ENCODE measurements at places on chromosomes 13 and 19.
A peak's percentile ranks its signal among the peaks of the same experiment; 100 is the strongest.

DNA sequence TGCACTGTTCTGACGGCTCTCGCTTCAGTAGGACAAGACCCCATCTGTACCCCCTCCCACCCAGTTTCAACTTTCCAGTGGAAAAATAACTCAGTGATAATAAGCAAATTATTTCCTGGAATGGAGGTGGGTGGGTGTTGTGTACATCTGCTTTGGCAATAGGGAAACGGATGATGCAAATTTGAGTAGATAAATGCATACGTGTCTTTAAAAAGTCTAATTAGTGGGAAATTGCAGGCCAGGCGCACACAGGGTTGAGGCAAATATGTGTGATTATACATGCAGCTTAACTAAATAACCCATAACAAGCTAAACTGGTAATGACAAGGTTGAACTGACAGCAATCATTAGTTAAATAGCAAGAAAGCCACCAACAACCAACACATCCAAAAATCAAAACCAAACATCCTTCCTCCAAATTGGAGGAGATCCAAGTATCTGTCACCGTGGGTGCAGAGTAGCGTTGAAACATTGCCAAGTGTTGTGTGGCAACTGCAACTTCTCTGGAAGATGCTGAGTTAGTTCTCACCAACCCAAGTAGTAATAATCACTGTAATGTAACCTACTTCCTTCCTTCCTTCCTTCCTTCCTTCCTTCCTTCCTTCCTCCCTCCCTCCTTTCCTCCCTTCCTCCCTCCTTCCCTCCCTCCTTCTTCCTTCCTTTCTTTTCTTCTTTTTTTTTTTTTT, 54.6 kb downstream of the TRPM4 start:
- DNase-seq = no peak

- no peak for DNase-seq
Measured at GRCh38 chr19:9903336-9903735, 33.0 kb downstream of the OLFM2 start.

GRCh38 chr19:1533510-1534150, 9.8 kb downstream of the PLK5 start:
- DNase-seq = no peak

DNA sequence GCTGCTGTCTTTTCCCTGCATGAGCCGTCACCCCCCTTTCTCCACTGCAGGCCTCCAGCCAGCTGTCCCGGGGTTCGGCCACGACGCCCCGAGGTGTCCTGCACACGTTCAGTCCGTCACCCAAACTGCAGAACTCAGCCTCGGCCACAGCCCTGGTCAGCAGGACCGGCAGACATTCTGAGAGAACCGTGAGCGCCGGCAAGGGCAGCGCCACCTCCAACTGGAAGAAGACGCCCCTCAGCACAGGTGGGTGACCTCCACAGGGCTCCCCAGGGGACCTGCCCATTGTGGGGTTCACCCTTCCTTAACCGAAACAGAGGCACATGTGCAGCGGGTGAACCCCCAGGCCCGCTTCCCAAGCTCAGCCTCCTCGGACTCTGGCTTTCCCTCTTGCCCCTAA, 13.1 kb downstream of the TSSK6 start:
- no peak for DNase-seq

DNA sequence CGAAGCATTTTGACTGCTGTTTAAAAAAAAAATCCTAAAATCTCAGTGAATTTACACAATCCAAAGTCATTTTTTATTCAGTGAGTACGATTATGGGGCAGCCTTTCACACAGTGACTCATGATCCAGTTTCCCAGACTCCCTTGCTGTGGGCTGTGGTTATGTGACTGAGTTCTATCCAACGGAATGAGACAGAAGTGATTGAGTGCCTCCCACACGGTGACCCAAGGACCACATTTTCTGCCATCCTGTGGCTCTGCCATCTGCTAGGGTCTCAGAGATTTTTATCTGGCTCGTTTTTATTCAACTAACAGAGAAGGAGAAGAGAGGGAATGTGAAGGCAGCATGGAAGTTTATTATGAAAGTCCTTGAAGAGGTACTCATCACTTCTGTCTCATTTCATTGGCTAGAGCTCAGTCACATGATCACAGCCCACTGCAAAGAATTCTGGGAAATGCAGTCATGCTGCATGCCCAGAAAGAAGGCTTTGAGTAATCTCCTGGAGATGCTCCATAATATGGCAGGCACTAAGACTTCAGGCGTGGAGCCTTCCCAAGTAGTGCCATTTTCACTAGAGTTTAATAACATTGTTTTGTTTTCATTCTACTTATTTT, 999.4 kb downstream of the UQCRFS1 start:
- peak; percentile 70 for DNase-seq

- DNase-seq = no peak
Measured at GRCh38 chr19:3785451-3785937, 687 bp downstream of the MATK start.

GRCh38 chr19:5703819-5704818, 14.0 kb downstream of the RPL36 start:
- no peak for DNase-seq

DNA sequence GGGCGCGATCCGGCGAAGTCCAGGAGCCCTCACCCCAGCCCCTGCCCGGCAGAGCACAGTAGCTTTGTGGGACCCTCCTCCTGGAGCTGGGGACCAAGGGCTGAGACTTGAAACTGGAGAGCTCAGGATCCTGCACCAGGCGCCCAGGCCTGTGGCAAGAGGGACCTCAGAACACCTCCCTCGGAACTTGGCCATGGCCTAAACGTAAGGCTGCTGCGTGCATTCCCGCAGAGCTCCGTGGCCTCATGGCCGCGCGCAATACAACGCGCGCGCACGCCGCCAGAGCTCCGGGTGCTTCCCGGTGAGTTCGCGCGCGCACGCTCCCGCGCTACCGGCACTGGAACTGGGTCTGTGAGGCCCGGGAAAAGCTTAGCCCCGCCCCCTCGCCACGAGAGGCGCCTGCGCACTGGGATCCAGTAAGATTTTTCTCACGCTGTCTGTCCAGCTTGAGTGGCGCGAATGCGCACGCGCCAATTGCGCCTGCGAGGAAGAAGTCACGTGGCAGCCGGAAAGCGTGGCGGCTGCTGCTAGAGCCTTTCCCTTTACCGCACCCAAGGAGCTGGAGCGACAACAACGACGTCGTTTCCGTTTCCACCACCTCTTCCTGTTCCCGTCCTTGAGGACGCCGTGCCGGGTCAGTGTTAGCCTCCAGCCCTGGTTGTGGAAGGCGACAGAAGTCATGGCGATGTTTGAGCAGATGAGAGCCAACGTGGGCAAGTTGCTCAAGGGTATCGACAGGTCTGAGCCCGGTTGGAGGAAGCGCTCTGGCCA, at the start of gene EIF3K:
Gene EIF3K (plus strand): TSS at position 599 of the 771 bp plus-strand sequence. CDS start 81 bp downstream, at position 680.
- peak; percentile 98 for DNase-seq

- DNase-seq = no peak
Measured at GRCh38 chr13:114076329-114077090, 55.9 kb downstream of the RASA3 start.

DNA sequence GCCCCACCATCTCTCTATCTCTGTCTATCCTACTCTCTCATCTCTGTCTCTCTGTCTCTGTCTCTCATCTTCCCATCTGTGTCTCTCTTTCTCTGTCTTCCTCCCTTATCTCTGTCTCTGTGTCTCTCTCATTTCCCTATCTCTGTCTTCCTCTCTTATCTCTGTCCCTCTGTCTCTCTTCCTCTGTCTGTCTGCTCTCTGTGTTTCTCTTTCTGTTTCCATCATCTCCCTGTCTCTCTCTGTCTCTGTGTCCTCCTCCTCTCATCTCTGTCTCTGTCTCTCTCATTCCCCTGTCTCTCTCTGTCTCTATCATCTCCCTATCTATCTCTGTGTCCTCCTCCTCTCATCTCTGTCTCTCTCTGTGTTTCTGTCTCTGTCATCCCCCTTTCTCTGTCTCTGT, 1.6 kb upstream of the EBI3 start:
- DNase-seq = no peak
